ENCODE measurements at places on chromosomes 13 and 19. TPM values are rescaled to one million over a fixed set of nuclear protein-coding genes. Genes with fewer than 3 reads are reported as not detected.
A peak's percentile ranks its signal among the peaks of the same experiment; 100 is the strongest.

GRCh38 chr13:90534617-90535370 is 812.7 kb upstream of the MIR17HG start:
- DNase-seq, result peak; percentile 12

DNA sequence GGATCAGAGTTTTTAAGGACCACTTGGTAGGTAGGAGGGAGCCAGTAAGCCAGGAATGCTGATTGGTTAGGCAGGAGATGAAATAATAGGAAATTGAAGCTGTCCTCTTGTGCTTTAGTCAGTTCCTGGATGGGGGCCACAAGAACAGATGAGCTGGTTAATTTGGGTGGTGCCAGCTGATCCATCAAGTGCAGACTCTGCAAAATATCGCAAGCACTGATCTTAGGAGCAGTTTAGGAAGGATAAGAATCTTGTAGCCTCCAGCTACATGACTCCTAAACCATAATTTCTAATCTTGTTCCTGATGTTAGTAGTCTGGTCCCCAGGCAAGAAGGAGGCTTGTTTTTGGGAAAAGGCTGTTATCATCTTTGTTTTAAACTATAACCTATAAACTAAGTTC is 117.9 kb upstream of the GPR12 start:
- no peak for DNase-seq

DNA sequence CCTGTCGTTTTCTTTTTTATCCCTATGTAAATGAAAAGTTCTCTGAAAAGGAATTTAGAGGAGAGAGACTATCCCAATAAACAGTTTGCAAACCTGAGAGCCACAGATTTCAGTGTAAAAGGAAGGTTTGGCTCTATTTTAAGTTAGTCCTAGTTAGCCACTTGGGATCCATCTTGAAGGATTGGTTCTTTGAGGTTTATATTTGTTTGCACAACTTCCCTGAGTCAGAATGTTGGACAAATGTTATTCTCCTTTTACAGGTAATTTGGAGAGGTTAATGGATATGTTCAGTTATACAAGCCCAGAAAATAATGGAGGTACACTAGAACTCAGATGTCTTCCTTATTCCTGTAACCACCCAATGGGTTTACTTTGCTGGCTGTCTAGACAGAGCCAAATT is 2.6 kb upstream of the DNAJC15 start:
- no peak for DNase-seq

- DNase-seq, result no peak
Measured at GRCh38 chr19:58511353-58512208, at the start of gene SLC27A5. Gene SLC27A5 (minus strand): TSS chr19:58511992. CDS start chr19:58511955, 37 bp downstream.

DNA sequence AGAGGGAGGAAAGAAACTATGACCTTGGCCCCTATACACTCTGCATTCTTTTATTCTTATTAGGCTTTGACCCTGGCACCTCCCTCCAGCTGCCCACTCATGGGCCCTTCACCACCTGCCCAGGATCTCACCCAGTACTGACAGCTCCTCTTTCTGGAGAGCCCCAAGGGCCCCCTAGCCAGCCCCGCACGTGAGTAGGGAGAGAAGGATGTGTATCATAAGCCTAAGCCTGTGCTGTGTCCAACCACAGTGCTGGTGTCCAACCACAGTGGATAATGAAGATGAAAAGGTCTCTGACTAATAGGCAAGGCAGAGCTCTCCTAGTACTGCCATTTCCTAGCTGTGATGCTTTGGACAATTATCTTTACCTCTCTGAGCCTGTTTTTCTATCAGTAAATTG is 4.2 kb downstream of the DMRTC2 start:
- peak; percentile 36 for DNase-seq

DNA sequence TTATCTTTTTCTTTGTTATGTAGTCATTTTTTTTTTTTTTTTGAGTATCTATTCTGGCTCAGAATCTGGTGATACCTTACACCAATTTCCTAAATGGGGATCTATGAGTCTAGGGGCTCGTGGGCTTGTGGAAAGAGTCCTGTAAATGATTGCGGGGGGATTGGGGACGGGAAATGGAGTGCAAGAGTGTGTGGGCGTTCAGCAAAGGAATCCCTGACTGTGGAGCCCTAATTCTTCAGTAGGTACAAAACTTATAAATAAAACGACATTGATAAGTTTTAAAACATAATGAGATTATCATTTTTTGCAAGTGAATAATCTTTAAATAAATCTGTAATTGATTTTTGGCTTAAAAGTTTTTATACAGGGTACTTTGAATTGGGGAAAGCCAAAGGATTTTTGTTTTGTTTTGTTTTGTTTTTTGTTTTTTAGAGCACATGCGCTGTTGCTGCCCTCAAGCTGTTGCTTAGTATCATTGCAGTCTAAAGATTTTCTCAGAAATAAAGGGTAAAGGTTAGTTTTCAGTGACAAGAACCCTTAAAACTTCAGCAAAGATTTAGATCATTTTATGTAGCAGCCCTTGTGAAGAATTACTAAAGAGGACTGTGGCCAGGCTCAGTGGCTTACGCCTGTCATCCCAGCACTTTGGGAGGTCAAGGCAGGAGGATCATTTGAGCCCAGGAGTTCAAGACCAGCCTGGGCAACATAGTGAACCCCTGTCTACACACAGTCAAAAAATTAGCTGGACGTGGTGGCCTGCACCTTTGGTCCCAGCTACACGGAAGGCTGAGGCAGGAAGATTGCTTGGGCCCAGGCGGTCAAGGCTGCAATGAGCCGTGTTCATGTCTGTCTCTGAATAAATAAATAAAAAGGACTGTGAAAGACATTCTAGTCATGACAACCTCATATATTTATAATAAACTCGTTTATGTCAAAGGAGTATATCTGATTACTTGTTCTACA is 1.7 kb downstream of the ERCC5 start:
- DNase-seq, result peak; percentile 61

DNA sequence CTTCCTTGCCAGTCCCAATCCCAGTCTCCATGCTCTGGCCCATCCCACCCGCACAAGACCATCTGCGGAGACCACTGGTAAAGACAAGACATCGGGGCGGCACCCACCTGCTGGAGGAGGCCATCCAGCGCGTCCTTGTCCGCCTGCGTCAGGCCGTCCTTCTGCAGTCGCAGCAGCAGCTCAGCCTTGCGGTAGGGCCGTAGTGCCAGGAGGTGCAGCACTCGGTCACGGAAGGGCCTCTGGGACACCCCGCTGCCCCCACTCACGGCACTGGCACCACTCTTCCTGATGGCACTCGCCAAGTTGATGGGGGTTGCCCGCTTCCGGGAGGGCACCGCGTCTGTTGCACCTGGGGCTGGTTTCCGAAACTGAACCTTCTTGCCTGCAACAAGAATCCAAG is 23.5 kb upstream of the ISYNA1 start:
- DNase-seq, result no peak

- no peak for DNase-seq
Measured at GRCh38 chr19:45712699-45713067, 18.0 kb downstream of the FBXO46 start.

DNA sequence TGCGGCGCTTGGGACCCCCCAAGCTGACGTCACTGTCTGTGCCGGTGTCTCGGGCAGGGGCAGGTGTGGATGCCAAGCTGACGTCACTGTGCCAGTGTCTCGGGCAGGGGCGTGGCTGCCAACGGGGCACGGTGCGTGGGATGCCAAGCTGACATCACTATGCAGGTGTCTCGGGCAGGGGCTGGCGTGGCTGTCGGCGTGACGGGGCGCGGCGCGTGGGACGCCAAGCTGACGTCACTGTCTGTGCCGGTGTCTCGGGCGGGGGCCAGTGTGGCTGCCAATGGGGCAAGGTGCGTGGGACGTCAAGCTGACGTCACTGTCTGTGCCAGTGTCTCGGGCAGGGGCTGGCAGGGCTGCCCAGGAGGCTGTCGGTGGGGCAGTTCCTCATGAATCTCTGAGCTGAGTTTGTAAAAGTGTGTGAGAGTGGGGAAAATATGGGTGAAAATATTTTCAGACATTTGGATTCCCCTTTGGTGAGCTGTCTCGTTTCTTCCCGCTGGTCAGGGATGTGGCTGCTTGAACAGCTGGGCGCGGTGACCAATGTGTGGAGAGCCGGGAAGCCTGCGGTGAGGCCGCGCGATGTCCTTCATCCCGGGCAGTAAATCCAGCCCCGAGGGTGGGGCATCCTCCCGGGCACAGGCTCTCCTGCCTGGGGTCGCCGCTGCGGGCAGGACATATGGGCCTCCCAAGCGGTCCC is 25.2 kb downstream of the MCF2L start:
- no peak for DNase-seq

- DNase-seq, result no peak
Measured at GRCh38 chr13:101343128-101343787, 73.0 kb downstream of the NALCN start.

DNA sequence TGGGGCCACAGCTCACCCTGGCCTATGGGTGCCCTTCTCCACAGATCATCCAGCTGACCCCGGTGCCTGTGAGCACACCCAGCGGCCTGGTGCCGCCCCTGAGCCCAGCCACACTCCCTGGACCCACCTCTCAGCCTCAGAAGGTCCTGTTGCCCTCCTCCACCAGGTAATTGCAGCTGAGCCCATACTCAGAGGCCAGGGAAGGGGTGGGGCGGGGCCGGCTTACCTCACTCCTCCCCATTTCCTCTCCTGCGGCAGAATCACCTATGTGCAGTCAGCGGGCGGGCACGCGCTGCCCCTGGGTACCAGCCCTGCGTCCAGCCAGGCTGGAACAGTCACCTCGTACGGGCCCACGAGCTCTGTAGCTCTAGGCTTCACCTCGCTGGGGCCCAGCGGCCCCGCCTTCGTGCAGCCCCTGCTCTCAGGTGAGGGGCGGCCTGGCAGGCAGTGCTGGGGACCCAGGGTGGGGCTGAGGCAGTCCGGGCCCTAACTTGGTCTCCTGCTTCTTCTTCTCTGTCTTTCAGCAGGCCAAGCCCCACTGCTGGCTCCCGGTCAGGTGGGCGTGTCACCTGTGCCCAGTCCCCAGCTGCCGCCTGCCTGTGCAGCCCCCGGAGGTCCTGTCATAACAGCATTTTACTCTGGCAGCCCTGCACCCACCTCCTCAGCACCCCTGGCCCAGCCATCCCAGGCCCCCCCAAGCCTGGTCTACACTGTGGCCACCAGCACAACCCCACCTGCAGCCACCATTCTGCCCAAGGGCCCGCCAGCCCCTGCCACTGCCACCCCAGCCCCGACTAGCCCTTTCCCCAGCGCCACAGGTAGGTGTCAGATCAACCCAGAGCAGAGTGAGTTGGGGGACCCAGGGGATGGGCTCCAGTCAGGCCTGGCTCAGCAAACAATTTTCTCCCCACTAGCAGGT is 9.6 kb upstream of the PRR19 start:
- no peak for DNase-seq

DNA sequence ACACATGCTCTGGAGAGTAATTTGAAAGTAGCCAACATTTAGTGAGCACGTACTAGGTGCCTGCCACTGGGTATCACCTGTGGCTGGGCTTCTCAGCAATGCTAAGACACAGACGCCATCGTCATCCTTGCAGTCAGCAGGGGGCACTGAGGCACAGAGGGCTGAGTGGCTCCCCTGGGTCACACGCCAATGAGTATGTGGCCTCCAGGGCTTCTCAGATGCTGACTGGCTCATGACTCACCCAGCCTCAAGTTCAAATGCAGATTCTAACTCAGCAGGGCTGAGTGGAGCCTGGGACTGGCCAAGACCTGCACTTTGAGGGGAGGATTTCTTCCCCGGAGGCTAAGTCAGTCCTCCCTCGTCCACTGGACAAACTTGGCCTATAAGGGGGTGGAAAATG is 115.1 kb upstream of the CACNA1A start:
- DNase-seq, result no peak

- no peak for DNase-seq
Measured at GRCh38 chr13:96342852-96343465, 253.1 kb downstream of the HS6ST3 start.

- DNase-seq, result peak; percentile 57
Measured at GRCh38 chr13:45748941-45749759, 47.0 kb downstream of the CBY2 start.

DNA sequence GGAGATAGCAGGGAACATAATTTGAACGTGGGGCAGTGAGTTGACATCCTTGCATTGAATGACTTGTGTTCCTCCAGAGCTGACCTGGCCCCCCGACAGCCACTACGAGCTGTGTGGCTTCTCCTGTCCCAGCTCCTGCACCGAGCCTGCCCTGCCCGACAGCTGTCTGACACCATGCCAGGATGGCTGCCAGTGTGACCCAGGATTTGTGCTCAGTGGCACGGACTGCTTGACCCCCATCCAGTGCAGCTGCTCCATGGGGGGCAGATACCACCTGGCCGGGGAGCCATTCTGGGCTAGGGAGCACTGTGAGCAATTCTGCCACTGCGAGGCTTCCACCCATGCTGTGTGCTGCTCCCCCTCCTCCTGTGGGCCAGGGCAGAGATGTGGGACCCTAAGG is 29.2 kb upstream of the FXYD3 start:
- DNase-seq, result peak; percentile 37

GRCh38 chr13:65168026-65168425 is 2062.1 kb downstream of the PCDH9 start:
- DNase-seq, result no peak

GRCh38 chr19:32219881-32220472 is 125.4 kb upstream of the ZNF507 start:
- DNase-seq, result peak; percentile 51

- DNase-seq, result no peak
Measured at GRCh38 chr13:52800856-52801255, 47.6 kb downstream of the PCDH8 start.

GRCh38 chr19:16628984-16629691 is 1.1 kb upstream of the MED26 start:
- DNase-seq, result peak; percentile 95

DNA sequence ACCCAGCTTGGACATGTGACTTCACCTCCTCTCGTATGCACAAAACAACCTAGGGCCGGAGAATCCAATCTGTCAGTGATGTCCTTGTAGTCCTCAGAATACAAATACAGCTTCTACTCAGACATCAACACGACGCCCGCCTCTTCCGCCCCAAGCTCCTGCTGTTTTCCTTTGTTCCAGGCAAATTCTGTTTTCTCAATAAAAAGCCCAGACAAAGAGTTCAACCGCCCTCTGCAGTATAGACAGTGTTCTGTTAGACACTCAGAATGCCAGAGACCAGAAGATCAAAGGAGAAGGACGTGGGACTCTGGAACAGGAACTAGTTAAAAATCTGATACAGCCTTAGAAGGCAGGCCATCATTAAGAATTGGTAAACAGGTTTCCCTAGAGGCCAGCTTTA is 42.0 kb upstream of the GGACT start:
- peak; percentile 11 for DNase-seq

- DNase-seq, result no peak
Measured at GRCh38 chr19:33414667-33415605, 41.4 kb downstream of the CEBPG start.

DNA sequence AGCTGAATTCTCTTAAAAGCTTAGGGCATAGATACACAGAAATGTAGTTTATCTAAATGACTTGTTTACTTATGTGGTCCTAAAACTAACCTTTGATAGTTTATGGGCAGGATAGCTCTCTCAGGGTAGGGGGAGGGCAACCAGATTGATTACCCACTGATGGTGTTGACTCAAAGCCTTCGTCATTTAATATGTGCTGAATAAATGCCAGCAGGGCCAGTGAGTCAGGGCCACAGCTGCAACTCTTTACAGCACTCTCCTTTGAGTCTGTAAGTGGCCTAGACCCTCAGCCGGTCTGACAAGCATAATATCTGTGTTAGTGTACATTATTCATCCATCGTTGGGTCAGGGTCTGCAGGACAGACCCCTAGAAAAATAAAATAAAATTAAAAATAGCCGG is 128.5 kb downstream of the ZNF675 start:
- no peak for DNase-seq

Gene SCGB2B2
- 0.10 TPM for total RNA-seq

Gene SIGLEC6
- not detected for total RNA-seq

Gene FCAR
- total RNA-seq, result 2.6 TPM

Gene APBA3
- 17.1 TPM for total RNA-seq

Gene ZGLP1
- total RNA-seq, result 1.2 TPM

Gene ZNF626
- 25.1 TPM for total RNA-seq
